ENCODE measurements at places on chromosomes 4 and X. TPM values are rescaled to one million over a fixed set of nuclear protein-coding genes. Genes with fewer than 3 reads are reported as not detected.

The TET2 gene
- 6.7 TPM for total RNA-seq

The AVPR2 gene
- not detected for total RNA-seq

The WDR17 gene
- 1.6 TPM for total RNA-seq

The KLF3 gene
- total RNA-seq = 12.9 TPM

The TLR3 gene
- total RNA-seq = 2.0 TPM

The MAGEA6 gene
- total RNA-seq = under 0.01 TPM

The ALAS2 gene
- not detected for total RNA-seq

The PROM1 gene
- not detected for total RNA-seq

The FGFBP2 gene
- not detected for total RNA-seq

The ARR3 gene
- total RNA-seq = not detected

The SPANXC gene
- not detected for total RNA-seq

The IL2RG gene
- not detected for total RNA-seq

The P2RY8 gene
- not detected for total RNA-seq

The SRD5A3 gene
- total RNA-seq = 6.2 TPM

The GABRG1 gene
- total RNA-seq = not detected

The MOB1B gene
- 7.8 TPM for total RNA-seq

The GPR143 gene
- not detected for total RNA-seq

The RPA4 gene
- 0.71 TPM for total RNA-seq

The CASP3 gene
- total RNA-seq = 28.6 TPM

The CT45A5 gene
- total RNA-seq = not detected

The POU3F4 gene
- total RNA-seq = not detected

The DMRTC1 gene
- total RNA-seq = not detected

The IRS4 gene
- total RNA-seq = not detected

The NWD2 gene
- not detected for total RNA-seq

The ZNF185 gene
- total RNA-seq = 0.43 TPM

The WWC2 gene
- total RNA-seq = 26.3 TPM

The CENPVL2 gene
- not detected for total RNA-seq

The TBC1D1 gene
- 44.1 TPM for total RNA-seq

The ATOH1 gene
- not detected for total RNA-seq

The STARD8 gene
- total RNA-seq = 1.3 TPM

The S100P gene
- 0.18 TPM for total RNA-seq

The CCNG2 gene
- total RNA-seq = 25.4 TPM

The DGAT2L6 gene
- total RNA-seq = not detected

The PFKFB1 gene
- total RNA-seq = under 0.01 TPM

The PRKG2 gene
- total RNA-seq = 4.6 TPM

The NSG1 gene
- 19.9 TPM for total RNA-seq

The IGFBP7 gene
- total RNA-seq = 405 TPM

The NR0B1 gene
- not detected for total RNA-seq

The LEF1 gene
- total RNA-seq = 0.14 TPM

The TMPRSS11E gene
- total RNA-seq = not detected

The FRMD7 gene
- 0.09 TPM for total RNA-seq

All from smooth muscle cell of bladder (primary cell).